Activated naive CD4-positive, alpha-beta T cell (primary cell): ENCODE measurements at places on chromosomes 6 and 20.

DNA sequence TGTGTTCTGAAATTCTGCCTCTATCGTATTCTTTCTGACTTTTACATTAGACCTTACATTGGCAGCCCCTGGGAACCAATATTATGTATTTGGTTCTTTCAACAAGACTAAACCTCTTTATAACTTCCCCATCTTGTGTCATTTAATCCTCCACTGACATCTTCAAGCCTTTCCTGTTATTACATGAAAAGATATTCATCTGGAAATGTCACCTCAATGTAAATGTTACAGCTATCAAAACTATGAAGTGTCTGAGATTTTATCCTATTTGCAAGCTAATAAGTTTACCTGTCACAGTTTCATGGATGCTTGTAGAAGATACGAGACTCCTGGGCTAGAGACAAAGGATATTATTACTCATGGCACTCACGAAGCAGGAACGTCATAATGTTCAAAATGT is 43.9 kb upstream of the NOX3 start:
- no peak for DNase-seq

DNA sequence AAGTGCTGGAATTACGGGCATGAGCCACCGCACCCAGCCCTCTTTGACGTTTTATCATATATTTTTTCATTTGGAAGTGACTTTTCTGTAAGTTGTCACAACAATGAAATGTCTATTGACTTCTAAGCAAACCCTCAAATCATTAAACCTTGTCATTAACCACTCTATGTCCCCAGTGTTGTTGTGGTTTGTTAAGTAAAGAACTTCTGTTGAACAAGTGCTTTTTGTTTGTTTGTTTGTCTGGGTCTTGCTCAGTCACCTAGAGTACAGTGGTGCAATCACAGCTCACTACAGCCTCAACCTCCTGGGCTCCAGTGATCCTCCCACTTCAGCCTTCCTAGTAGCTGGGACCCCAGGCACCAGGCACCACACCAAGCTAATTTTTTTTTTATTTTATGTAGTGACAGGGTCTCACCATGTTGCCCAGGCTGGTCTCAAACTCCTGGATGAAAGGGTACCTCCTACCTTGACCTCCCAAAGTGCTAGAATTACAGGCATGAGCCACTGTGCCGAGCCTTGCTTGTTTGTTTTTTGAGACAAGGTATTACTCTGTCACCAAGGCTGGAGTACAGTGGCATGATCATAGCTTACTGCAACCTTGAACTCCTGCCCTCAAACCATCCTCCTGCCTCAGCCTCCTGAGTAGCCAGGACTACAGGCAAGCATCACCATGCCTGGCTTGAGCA is 57.6 kb upstream of the LOC128125822 start:
- no peak for DNase-seq

GRCh38 chr20:53822534-53822933 is 228.9 kb upstream of the ZNF217 start:
- DNase-seq = no peak

- no peak for DNase-seq
Observed at GRCh38 chr6:113647143-113647889, 209.8 kb upstream of the MARCKS start.

DNA sequence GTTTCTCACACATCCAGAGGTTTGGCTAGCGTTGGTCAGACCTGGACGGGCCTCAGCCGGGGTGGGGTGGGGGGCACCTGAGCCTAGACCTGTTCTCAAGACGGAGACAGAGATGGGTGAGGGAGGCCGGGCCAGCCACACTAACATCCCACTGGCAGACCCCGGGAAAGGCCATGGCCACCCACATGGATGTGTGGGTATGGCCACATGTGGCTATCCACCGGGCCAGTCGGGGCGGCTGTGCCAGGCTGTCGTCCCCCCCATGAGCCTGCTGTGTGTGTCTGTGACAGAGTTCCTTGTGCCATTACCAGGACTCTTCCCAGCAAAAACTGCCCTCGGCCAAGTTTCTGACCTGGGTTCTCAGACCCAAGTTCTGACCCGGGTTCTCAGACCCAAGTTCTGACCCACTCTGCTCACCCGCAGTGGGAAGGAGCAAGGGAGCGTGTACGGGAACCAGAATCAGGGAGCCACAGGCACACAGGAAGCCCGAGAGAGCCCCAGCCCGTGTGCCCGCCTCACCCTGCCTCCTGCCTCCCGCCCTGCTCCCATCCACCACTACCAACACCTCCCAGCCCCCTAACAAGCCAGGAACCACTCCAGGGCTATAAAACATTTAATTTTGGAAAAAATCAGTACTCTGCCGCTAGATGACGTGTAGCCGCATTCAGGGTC is 255.5 kb downstream of the TAF4 start:
- DNase-seq = no peak

GRCh38 chr6:129429956-129430355 is 280.0 kb downstream of the ARHGAP18 start:
- DNase-seq = no peak

- DNase-seq = no peak
Observed at GRCh38 chr6:150783813-150784212, 81.7 kb upstream of the MTHFD1L start.

- no peak for DNase-seq
Observed at GRCh38 chr6:127923135-127923534, 22.3 kb upstream of the THEMIS start.

GRCh38 chr6:28553986-28554881 is 28.6 kb downstream of the GPX5 start:
- DNase-seq = no peak

DNA sequence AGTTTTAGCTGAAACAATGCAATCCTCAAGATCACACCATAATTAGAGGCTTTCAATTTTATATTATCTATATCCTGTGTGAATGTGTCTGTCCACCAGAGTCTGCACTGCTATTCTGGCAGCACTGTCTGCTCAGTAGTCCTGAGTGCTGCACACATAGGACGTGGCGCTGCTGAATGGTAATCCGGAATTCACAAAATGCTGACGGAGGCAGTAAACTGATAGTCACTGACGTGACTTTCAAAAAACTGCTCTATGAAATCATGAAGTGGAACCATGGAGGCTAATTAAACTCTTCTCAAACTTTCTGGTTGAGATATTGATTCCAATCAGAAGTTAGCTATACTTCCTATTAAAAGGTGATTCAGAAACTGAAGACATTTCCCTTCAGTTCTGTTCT is 190.8 kb upstream of the NOX3 start:
- no peak for DNase-seq

DNA sequence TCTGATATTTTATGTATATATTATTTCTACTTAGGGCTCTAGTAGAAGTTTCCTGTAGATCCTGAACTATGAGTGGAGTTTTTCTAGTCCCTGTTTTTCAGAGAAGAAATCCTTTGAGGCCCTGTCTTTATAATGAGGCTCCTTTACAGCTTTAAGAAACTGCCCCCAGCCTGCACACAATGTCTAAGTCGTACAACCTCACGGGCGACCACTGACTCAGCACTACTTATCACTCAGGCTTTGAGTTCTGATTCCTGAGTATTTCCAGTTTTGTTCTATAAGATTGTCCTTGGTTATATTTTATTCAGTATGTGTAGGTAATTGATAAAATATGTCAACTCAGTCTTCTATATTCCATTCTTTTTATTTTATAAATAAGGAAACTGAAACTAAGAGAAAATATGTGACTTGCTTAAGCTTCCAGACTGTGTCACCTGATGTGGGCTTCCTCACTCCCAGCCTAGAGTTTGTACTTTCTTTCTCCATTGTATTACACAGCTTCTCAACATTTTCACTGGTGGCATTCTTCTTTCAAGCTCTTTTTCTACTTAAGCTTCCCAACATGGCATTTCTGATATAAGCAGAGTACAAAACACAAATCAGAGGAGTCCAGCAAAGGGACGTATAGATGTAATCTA is 167.0 kb downstream of the TBX18 start:
- no peak for DNase-seq

DNA sequence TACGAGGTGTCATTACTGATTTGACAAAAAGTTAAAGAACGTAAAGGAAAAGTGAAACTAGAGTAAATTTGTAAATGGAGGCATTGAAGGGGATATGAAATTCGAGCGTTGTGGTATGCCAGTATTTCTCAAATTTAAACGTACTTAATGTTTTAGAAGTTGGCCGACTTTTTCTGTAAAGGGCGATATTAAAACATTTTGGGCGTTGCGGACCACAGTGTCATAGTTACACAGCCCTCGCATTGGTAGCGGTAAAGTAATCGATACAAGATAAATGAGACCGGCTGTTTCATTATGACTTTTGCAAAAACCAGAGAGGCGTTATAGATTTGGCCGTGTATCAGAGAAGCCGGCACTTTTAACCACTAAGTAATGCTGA is 39.6 kb downstream of the OR2B2 start:
- DNase-seq = no peak

- no peak for DNase-seq
Observed at GRCh38 chr20:38228436-38228835, 32.1 kb downstream of the KIAA1755 start.

DNA sequence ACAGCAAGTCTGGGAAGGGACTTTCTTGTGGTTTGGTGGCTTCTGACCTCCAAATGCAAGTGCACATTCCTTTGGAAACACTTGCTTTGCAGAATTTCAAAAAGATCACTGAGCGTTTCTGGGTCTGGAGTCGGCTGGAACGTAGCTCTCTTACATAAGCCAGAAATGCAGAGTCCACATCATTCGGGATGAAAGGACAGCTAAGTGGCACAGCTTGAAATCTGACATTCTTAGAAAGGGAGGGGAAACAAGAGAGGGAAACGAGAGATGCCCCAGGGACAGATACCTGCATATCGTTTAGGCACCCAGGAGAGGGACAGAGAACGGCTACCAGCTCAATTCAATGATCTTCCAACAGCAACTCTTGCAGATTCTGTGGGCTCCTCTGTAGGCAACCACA is 118.7 kb downstream of the NFATC2 start:
- no peak for DNase-seq

DNA sequence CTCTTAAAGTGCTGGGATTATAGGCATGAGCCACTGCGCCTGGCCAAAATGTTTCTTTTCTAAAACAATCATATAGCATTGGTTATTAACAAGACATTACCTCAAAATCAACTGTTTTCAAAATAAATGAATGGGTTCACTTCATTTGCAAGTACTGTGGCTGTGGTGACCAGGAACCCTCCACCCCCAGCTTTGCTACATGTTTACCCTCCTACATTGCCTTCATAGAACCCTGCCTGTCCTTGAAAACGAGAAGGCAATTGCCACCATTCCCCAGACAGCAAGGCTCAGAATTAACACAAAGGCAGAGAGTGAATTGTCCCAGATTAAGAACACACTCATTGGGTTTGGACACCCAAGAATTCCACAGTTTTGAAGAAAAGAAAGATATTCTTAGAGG is 116.6 kb upstream of the LGSN start:
- no peak for DNase-seq

- DNase-seq = no peak
Observed at GRCh38 chr20:20568604-20569205, 143.7 kb downstream of the RALGAPA2 start.

GRCh38 chr6:44304282-44305199 is 8.6 kb downstream of the AARS2 start:
- DNase-seq = no peak

DNA sequence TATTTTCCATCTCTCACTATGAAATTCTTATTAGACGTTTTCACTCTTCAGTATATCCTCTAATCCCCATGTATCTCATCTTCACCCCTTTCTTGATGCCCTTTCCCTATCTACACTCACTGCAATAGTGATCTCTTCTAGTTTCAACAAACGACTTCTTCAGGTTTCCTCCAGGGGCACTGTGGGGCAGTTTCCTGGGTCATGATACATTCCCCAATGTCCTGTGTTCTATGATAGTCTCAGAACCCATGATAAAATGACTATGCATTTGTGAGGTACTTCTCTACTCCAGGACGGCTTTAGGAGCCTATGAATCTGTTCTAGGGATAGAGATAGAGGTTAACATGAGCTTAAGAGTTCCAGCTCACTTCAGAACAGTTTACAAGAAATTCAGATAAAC is 183.3 kb downstream of the FOXC1 start:
- DNase-seq = no peak

DNA sequence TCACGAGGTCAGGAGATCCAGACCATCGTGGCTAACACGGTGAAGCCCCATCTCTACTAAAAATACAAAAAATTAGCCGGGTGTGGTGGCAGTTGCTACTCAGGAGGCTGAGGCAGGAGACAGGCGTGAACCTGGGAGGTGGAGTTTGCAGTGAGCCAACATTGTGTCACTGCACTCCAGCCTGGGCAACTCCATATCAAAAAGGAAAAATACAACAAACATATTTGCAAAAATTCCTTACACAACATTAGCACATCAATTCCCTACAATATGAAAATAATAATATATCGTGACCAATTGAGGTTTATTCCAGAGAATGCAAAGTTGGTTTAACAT is 38.8 kb upstream of the PLEKHG1 start:
- no peak for DNase-seq

- DNase-seq = no peak
Observed at GRCh38 chr20:46811224-46812084, 83.2 kb upstream of the EYA2 start.

DNA sequence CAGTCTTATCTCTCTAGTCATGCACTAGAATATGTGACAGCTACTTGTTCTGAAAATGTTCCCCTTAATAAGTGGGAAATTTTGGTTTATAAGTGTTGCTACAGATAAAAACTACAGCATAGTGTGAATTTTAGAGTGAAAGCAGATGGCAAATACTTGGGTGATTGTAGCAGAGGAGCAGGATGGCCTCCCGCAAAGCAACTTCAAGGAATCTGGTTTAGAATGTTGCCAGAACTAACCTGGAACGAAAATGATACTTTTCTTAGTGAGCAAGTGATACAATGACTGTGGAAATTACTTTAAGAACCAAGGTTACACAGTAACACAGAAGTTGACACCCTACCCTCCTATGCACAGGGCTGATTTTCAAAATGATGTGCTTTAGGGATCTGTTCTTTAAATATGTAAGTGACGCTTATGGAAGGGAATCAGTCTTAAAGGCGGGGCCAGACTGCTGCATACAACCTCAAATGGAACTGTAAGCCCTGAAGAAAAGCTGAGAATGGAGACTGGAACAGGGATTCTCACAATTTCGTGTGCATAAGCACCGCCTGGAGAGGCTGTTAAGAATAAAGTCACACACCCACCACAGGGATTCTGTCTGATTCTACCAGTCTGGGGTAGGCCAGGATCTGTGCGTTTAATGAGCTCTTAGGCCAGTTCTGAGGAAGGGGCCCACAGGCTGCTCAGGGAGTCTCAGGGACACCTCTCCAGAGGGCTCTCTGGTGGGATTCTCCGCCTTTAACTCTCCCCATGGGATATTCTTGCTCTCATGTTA is 97.9 kb downstream of the FYN start:
- DNase-seq = no peak

- DNase-seq = no peak
Observed at GRCh38 chr6:157906537-157907061, 75.1 kb upstream of the SYNJ2 start.

GRCh38 chr20:14259689-14260088 is 77.7 kb downstream of the FLRT3 start:
- no peak for DNase-seq
